T1000 (cell line): ENCODE measurements at places on chromosomes 11 and 22.

DNA sequence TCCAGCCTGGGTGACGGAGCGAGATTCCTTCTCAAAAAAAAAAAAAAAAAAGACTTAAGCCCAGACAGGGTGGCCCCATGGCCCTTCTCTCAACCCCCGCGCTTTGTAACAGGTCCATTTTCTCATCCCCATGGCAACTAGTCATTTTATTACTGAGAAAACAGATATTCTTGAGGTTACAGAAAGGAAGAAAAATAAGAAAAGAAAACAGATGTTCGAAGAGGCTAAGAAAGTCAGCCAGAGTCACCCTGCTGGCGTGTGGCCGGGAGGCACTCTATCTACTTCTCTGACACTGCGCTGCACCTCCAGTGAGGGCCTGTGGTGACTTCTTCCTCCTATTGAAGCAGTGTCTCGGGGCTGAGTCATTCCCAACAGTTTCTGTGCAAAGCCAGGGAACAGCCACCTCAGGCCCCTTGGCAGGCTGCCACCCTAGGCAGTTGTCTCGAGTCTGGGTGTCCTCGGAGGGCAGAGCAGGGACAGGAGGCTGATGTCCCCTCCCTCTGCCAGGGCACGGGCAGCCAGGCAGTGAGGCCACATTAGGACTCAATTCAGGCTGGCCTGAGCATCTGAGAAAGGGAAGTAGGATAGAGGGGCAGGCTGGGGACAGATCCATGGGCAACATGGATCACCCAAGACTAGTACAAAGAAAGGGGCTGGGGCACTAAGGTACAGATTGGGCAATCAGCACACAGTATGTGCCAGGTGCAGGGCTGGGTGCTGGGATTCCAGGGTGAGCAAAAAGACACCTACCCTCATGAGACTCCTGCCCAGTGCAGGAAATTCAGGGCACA lies 16.4 kb upstream of the SYVN1 start:
- peak; percentile 84 for DNase-seq

- DNase-seq = no peak
These were observed 19.5 kb downstream of the SLC5A12 start for GRCh38 chr11:26702406-26702805.

DNA sequence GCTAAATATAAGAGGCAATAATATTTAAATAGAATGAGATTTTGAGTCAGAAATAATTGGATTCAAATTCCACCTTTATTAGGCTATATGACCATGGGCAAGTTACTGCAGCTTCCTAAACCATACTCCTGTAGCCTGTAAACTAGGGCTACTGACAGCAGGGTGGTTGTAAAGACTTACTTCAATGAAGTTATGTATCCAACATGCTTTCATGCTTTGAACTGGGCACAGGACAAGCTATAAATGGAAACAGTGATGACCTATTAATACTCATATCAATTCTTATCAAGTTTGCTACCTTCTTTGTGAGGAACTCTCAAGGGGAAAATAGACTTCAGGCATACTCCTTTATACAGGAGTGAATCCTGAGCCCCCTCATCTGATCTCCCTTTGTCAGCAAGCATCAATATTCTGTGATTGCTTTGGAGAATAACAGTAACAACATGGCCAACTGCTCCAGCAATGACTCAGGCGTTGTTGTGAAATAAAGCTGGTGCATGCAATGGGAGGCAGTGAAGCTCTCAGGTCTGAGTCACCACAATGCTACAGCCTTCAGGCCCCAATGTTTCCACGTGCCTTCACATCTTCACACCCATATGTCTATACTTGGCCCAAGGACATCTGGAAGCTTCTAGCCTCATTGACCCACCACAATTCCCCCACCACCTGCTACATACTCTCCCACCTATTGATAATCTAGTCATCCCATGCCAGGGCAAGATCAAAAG lies 102.5 kb downstream of the KCNA4 start:
- peak; percentile 2 for DNase-seq

DNA sequence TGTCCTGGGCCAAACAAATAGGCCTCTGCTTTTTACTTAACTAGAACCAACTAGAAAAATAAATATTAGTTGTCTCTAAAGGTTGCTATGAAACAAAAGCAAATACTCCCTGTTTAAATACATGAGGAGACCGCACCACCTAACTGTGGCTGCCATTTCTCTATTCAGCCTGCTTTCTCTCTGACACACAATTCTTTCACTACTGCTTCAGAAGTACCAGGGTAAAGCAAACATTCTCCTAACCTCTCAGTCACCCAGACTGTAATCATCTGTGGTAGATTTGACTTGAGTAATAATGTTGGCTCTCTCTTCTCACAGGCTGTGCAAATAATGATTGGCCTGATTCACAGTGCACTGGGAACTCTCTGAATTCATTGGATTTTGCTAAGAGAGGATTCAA lies 41.0 kb upstream of the MS4A8 start:
- DNase-seq = no peak

DNA sequence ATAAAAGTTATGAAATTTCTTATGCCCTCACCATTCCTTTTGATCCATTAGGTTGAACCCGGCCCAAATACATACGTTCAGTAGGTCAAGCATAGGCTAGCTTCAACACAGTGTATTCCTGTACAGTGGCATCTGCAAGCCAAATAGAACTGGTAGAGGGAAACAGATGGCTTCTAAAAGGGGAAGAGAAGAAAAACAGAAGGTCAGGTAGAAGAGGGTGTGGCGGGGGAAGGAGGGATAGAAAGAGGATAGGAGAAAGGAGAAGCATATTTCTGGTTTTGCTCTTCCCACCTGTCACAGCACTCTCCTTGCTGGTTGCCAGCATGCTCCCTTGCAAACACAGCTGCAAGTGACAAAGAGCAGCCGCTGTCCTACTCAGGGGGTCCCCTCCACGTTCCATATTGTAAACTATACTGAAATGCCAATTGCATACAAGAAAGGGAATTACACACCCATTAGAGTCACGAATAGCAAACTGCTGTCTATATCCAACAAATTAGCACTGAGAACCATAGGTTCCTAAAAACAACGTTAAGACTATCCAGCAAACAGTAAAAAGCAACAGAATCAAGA lies 71.8 kb downstream of the PHF21A start:
- DNase-seq = no peak

DNA sequence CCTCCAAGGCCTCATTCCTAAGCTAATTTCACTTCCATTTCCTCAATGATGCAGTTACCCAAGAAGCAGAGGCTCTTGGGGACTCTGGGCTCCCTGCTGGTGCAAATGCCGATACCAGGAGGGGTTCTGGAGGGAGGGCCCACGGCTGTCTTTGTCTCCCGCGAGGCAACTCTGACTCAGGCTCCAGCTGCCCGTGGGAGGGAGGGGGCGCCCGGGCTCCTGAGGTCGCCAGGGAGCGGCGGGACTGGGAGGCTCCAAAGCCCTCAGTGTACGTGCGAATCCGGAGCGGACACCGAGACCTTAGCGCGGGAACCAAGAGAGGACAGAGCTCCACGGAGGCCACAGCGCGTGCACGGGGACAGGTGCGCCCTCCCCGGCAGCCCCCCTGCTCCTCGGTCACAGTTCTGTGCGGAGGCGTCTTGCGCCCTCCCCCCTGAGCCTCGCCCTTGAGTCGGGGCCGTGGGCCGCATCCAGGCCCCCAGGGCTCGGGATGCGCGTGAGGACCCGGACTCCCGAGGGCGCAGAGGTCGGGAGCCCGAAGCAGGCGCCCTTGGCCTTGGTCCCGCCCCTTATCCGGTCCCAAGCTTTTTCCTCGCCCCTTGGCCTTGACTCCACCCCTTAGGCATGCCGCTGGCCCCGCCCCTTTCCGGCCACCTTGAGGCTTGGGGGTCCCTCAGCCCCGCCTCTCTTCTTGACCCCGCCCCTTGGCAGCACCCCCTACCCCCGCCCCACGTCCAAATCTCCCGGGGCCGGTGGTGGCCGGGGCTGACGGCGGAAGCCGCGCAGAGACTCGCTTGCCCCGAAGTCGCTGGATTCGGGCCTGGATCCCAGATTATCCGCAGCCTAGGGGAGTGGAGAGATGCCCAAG lies 4.7 kb upstream of the SHISA8 start:
- no peak for DNase-seq

- DNase-seq = no peak
These were observed 35.0 kb downstream of the TPST2 start for GRCh38 chr22:26554956-26555355.

- DNase-seq = no peak
These were observed 142.5 kb downstream of the LDLRAD3 start for GRCh38 chr11:36086366-36086765.

DNA sequence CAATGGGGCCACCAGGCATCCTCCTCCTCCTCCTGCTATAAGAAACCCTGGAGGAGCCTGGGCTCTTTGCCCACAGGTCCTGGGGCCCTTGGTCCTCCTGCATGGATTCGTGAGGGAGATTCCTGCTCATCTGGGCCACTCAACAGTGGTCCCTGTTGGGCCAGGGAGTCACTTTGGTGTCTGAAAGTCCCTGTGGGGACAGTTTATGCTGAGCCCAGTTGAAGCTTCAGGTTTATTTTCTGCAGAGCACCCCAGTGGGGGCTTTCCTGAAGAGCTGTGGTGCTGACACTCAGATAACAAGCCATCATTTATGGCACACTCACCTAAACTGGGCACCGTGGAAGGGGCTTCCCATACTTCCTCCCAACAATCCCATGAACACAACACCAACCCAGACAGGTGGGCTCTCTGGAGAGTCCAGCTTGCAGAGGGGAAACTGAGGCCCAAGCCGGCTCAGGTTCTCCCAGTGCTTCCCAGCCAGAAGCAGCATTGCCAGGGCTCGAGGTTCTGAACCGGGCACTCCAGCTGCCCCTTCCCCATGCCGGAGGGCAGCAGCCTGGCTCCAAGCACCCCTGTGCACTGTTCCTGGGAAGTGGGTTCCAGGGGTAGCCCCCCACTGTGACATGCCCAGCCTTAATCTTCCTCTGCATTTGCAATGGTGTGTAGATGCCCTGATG lies 91.3 kb downstream of the MYEOV start:
- no peak for DNase-seq

DNA sequence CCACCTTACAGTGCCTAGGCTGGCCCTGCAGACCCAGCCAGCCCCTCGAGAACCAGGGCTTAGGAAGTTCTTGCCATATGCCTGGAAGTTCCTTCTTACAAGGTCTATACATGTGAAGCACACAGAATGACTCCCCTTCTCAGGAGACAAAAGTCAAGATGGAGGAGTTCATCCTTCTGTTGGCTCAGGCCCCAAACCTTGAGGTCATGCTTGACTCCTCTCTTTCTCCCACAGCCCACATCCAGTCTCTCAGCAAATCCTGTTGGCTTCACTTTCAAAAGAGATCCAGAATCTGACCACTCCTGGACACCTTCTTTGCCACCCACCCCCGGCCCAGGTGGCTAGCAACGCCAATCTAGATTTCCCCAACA lies 1.7 kb upstream of the CD248 start:
- DNase-seq = no peak

- no peak for DNase-seq
These were observed 13.2 kb upstream of the AIFM3 start for GRCh38 chr22:20953668-20954500.

- no peak for DNase-seq
These were observed 32.2 kb upstream of the GRIA4 start for GRCh38 chr11:105577641-105578040.

GRCh38 chr22:48554893-48555572 lies 1272.6 kb downstream of the BRD1 start:
- DNase-seq = no peak

DNA sequence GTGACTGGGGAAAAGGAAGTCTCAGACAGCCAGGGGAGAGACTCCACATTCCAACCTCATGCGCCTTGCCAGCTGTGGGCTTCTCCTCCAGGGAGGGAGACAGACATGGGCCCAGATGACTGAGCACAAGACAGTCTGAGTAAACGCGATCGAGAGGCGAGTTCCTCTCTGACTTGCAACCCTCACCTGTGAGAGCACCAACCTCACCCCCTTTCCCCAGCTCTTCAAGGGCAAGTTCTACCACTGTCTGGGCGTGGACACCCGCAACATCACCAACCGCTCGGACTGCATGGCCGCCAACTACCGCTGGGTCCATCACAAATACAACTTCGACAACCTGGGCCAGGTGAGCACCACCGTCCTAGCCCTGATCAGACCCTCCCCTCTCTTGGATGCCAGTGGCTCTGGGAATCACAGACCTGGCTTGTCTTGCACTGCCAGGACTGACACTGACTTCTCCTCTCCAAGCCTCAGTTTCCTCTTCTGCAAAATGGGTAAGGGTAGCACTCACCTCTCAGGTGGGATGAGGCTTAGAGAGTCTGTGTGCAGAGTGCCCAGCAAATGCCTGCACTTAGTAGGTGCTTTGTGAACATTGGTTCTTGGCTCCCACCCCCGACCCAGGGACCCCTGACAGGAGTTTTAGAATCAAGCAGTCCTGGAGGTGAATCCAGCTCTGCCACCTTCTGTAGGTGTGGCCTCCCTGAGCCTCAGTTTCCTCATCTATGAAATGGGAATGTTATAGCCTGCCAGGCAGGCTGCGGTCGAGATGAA lies 95.3 kb downstream of the CACNA1I start:
- DNase-seq = no peak

DNA sequence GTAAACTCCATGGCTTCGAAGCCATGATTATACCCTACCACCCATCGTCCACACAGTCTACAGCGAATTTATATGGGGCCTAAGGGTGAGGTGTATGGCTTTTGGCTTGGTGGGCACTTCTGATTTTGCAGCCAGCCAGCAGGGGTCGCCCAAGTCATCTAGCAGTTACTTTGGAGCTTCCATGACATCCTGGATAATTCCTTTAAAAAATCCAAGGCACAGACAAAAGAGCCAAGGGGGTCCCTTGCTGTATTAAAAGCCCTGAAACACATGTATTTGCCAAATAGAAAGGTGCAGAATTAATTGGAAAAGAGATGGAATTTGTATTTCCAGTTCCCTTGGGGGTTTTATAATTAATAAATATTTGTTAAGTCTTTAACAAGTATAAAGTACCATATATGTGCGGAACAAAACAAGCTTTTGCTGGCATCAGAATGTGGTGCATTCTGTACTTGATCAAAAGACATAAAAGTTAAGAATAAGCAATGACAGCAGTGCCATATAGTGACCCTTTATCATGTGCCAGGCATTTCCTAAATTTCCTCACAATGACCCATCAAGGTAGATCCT lies 132.8 kb upstream of the PITPNB start:
- DNase-seq = peak; percentile 36

- DNase-seq = peak; percentile 44
These were observed 655.9 kb upstream of the TENM4 start for GRCh38 chr11:80096736-80097135.

DNA sequence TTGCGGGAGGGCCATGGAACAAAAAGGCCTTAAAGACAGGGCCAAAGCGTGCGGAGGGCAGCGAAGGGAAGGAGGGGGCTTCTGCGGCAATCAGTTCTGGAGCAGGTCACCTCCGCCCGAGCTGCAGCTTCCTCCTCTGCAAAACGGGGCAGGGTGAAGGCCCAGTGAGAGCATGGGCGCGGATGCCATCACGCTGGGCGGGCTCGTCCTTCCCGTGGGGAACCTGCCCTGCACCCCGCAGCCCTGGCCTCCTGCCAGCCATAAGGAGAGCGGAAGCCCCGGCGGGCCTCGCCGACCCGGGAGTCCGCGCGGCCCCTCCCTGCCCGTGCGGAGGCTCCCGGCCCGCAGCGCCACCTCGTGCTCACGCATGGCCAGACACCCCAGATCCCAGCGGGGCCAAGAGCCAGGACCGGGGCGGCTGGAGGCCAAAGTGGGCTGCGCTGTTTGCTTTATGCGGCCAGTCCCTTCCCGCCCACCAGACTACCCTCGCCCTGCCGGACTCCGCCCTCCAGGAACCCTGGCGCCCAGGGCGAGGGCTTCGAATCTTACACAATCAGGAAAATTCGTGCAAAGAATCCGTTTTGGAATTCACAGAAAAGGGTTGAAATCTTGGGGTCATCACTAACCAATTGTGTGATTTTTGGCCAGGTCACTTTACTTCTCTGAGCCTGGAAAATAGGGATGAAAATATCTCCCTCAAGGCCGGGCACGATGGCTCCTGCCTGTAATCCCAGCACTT lies 16.1 kb downstream of the TSKU start:
- DNase-seq = no peak
